ENCODE measurements at places on chromosomes 11 and 22. TPM values are rescaled to one million over a fixed set of nuclear protein-coding genes. Genes with fewer than 3 reads are reported as not detected.

DNA sequence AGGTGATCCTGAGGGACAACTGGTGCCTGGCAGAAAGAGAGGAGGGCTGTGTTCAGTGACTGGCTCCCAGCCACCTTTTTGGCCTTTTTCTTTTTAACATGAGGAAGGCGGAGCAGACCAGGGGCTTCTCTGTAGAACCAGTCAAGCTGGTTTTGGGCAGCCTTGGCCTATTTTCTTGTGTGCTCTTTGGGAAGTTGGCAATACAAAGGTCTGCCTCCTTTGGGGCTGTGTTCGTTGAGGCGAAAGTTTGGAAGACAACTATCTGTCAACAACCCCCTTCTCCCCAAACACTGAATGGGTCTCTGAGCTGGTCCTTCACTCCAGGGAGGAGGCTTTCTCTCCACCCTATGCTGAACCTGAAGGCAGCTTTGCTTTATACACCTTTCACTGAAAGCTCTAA lies 8.5 kb downstream of the MARK2 start:
- no peak for DNase-seq

- DNase-seq: no peak
Measured at GRCh38 chr22:29870574-29870973, 12.4 kb upstream of the MTMR3 start.

- DNase-seq: no peak
Measured at GRCh38 chr11:128412847-128413791, 174.2 kb downstream of the ETS1 start.

- DNase-seq: no peak
Measured at GRCh38 chr11:128898580-128899344, 7.6 kb downstream of the KCNJ5 start.

DNA sequence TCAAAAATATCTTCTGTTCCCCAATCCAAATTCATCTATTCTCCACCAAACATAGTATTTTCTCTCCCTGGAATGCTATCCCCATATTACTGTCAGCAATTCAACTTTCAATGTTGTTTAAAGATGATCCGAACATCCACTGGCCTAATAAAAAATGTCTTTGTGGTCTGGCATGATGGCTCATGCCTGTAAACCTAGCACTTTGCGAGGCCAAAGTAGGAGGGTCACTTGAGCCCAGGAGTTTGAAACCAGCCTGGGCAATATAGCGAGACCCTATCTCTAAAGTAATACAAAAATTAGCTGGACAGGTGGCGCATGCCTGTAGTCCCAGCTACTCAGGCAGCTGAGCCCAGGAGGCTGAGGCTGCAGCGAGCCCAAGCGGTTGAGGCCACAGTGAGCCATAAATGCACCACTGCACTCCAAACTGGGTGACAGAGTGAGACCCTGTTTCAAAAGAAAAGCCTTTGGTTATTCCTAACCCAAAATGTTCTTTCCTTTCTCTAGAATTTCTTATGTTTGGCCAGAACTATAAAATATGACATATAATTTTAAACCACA lies 29.8 kb downstream of the SIK3 start:
- no peak for DNase-seq

DNA sequence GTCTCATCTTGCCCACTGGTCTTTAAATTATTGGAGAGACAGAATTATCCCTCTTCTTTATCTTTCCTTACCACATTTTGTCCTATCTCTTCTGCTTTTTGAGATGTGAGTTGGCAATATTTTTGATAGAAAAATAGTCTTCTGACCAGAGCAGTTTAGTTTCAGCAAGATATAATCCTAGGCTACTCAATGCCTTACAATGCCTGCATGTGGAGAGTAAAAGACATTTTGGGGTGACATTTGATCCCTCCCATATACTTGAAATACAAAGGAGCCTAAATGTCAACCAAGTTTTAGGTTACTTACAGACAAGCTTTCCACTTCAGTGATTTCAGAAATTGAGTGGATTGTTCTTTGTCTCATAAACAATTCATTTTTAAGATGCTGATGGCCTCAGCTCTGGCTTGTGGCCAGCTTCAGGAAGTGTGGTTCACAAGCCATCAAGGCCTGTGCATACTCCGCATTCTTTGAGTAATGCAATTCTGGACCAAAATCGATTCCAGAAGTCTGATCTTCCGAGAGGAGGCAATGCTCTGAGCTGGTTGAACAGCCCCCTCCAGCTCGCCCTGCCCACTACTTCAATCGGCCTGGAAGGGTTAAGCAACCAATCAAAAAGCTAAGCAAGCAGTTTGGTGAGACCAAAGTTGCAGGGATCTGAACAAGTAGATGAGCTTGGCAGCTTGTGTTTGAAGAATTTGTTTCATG lies 274.4 kb downstream of the BLID start:
- peak; percentile 17 for DNase-seq

DNA sequence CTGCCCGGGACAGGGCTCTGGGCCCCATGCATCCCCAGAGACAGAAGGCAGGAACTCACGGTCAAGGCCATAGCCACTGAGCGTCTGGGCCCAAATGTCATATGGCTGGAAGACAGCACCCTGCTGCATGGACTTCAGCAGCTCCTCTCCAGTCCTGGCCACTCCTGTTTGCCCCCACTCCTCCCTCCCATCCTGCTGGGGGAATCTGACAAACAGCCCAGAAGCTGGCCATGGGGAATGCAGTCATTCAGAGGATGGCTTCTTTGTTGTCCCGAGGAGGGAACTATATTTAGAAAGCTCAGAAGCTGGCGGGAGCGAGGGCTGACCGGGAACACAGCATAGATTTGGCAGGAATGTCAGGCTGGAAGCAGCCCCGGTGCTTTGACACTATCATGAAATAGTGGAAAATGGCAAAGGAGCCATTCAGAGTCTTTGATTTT lies 35.0 kb downstream of the DKK3 start:
- no peak for DNase-seq

Gene RAPSN
- not detected for total RNA-seq

Gene TRPM5
- total RNA-seq: not detected

Gene GLYAT
- not detected for total RNA-seq

Gene RCOR2
- total RNA-seq: 0.80 TPM

Gene SHISAL1
- total RNA-seq: 8.7 TPM

Data from Daoy (cell line).